ENCODE measurements at places on chromosomes 5 and 9. TPM values are rescaled to one million over a fixed set of nuclear protein-coding genes. Genes with fewer than 3 reads are reported as not detected.

DNA sequence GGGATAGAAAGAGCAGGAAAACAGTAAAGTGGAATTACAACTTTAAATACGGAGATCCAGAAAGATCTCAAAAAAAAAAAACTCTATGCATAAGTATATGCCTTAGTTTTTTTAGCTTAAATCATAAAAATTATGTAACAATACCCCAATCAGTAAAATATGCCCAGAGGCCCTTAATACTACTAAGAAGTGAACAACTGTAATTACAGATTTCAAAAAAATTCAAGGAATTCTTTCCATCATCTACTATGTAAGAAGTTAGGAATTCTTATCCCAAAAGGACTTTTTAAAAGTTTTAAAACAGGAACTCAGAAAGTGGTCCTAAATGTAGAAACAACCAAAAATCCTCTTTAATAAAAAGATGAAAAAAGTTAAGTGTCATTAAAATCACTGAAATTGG, 111.3 kb downstream of the SSBP2 start:
- DNase-seq, result no peak

GRCh38 chr5:52772668-52773067, 15.0 kb upstream of the ITGA1 start:
- no peak for DNase-seq

DNA sequence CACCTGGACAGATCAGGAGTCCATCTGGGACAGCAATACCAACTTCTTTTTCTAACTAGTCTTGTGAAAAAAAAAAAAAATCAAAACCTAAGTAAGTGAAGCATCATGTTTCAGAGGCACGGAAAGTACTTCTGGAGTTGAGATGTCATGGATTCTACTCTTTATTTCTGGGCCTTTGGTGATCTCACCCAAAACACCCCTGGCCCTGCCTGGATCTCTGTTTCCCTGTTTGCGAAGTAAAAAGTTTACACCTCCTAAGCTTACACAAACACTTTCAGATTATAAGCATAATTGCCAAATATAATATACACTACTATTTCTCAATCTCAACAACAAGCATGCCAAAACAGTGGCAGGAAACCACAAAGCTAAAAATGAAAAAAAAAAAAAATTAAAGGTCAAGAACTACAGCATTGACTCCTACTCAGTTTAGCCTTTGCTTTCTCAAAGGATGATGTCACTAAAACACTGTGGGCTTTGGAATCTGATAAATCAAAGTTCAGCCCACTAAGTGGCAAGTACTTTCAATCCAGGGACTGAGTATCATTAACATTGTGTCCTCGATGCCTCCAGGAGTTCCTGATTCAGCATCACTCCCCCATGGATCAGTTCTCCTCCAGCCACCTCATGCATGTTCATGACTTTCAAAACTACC, 291.9 kb downstream of the NFIB start:
- DNase-seq, result no peak

GRCh38 chr9:94794476-94795167, 68.1 kb downstream of the AOPEP start:
- DNase-seq, result no peak

DNA sequence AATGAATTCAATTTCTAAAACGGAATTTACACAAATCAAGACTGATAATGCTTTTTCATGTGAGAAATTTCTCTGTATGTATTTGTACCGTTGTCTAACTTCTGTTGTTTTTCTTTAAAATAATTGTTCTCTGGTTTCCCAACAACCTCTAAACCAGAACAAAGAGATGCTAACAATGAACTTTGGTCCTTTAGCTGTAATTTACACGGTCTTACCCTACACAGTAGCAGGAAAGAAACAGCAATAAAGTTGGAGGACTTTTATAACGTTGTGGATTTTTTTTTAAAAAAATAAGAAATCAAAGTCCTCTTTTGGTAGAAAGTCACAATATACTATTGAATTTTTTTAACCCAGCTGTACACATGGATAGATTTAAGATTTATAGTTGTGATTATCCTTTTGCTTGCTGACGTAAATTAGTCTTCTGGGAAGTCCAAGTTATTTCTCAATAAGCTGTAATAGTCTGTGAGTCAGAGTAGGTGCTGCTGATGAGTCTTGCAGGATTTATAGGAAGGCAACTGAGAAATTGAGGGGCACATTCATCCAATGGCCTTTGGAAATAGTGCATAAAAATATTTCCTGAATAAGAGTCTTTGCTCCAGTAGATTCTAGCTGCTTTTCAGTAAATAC, 76.8 kb upstream of the PCSK1 start:
- no peak for DNase-seq

DNA sequence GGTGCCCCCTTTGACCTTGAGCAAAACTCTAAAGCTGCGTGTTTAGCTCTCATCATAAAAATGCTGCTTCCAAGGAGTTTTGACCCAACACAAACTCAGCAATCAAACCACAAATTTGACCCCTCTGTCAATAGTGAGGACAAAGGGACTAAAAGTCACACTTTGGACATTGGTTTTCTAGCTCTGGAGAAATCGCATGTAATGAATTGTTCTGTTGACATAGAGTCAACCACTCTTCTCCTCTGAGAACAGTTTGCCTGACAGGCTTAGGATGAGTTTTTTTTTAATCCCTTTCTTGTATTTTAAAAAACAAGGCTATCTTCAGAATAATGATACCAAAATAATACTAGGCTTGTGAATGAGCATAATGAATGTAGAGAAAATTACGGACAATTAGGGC, 61.1 kb upstream of the MAN2A1 start:
- DNase-seq, result no peak

DNA sequence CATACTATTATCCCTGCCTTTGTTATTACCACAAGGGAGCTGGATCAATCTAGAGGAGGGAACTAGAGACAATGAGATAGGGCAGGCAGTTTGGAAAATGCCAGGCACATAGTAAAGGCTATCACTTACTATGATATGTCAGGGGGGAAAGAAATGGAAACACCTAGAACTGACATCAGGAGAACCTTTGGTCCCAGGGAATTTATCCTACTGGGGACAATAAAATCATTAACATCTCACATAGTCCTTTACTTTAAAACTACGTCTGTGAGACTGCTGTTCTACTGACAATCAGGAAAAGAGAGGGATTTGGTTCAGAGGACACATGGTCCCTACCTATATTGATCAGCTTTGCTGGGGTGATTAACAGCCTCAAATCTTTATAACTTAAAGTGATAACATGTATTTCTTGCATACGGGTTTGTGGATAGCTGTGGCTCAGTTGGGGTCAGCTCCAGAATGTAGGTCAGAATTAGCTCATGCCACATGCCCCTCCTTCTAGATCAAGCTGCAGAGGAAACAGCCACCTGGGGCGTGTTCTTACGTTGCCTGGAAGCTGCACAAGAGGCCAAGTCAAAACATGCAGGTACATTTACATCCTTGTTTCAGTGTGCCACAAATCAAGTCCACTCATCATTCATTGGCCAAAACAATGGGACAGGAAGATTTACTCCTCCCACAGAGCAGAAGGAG, 43.9 kb upstream of the ALDOB start:
- peak; percentile 74 for DNase-seq

ZBTB43 gene
- total RNA-seq, result 24.0 TPM

LCN2 gene
- 16.8 TPM for total RNA-seq

CCDC152 gene
- 0.12 TPM for total RNA-seq

PAEP gene
- not detected for total RNA-seq

ITK gene
- total RNA-seq, result 2.6 TPM

SLC35D2 gene
- total RNA-seq, result 112 TPM

ELP1 gene
- total RNA-seq, result 14.3 TPM

SH3RF2 gene
- 36.8 TPM for total RNA-seq

Data from mucosa of descending colon (tissue), 3 donors.